Left renal cortex interstitium (tissue), 4 donors: ENCODE measurements at places on chromosomes 16 and 17. TPM values are rescaled to one million over a fixed set of nuclear protein-coding genes. Genes with fewer than 3 reads are reported as not detected.
A peak's percentile ranks its signal among the peaks of the same experiment; 100 is the strongest.

WFDC1 gene
- 3.1 TPM for polyA plus RNA-seq

CPHXL2 gene
- not detected for polyA plus RNA-seq

CA5A gene
- 0.13 TPM for polyA plus RNA-seq

ENPP7 gene
- polyA plus RNA-seq, result 5.7 TPM

DNA sequence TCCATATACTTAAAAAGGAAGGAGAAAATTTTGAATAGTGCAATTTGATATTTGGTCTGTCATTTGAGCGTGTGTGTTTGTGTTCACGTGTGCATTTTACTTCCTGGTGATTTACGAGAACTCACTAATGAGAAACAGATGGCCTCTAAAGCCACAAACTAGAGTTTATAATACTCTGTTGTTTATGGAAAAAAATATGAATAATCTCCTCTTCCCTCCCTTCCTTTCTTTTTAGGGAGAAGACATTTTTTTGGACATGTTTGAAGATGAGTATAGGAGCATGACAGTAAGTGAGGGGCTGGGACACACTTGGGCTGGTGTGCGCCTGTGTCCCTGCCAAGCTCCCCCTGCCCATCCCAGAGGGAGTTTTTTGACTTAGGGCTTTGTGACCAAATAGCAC lies 102.7 kb downstream of the CLEC16A start:
- peak; percentile 61 for DNase-seq

GRCh38 chr16:11446566-11447119 lies 101.4 kb downstream of the RMI2 start:
- DNase-seq, result no peak

DNA sequence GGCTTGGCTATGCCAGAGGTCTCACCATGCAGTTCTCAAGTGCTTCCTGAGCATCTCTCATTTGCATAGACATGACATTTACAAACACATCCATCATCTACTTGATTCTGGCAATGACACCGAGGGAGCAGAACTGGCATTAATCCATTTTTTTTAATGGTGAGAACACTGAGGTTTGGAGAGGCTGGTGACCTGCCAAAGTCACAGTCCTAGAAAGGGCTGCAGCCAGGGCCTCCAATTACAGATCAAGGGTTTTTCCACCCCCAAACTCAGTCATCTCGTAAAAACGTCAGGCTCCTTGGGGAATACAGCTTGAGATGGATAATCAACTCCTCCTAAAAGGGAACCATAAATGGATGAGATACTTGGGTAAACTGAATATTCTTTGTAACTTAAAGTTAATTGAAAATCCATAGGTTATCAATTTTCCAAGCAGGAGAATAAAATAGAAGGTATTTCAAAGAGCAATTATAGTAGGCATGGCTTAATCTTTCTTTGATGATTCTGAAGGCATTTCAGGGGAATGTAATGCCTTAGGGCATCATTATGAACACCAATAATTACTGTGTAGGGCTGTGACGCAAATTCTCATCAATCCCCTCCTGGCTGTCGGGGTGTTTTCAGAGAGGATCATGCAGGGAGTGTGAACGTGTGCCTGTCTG lies 9.4 kb upstream of the MEOX1 start:
- no peak for DNase-seq

- DNase-seq, result no peak
These were observed 1491.2 kb upstream of the CDH8 start for GRCh38 chr16:63527404-63527803.

DNA sequence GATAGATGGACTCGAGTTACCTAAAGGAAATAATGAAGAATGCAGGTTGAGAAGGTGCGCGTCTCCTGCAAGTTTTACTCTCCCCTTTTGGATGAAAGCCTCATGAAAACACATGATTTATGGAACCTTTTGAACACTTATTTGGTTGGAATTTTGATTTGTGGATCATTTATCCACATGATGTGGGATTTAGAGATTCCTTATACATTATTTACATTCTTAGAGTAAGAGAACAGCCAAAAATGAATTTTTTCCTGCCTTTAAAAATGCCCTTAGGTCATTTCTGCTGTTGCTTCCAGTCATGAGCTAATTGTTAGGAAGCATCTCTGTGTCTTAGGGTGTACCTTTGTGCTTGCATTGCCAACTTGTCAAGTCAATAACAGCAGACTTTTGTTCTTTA lies 99.9 kb downstream of the RPTOR start:
- no peak for DNase-seq
